ENCODE measurements at places on chromosomes 6 and 20.

GRCh38 chr6:35258858-35259193, 709 bp upstream of the ZNF76 start:
- no peak for DNase-seq

GRCh38 chr20:5602346-5602745, 147.9 kb upstream of the SHLD1 start:
- DNase-seq, result no peak

GRCh38 chr6:37602801-37603200, 94.9 kb downstream of the MDGA1 start:
- no peak for DNase-seq

DNA sequence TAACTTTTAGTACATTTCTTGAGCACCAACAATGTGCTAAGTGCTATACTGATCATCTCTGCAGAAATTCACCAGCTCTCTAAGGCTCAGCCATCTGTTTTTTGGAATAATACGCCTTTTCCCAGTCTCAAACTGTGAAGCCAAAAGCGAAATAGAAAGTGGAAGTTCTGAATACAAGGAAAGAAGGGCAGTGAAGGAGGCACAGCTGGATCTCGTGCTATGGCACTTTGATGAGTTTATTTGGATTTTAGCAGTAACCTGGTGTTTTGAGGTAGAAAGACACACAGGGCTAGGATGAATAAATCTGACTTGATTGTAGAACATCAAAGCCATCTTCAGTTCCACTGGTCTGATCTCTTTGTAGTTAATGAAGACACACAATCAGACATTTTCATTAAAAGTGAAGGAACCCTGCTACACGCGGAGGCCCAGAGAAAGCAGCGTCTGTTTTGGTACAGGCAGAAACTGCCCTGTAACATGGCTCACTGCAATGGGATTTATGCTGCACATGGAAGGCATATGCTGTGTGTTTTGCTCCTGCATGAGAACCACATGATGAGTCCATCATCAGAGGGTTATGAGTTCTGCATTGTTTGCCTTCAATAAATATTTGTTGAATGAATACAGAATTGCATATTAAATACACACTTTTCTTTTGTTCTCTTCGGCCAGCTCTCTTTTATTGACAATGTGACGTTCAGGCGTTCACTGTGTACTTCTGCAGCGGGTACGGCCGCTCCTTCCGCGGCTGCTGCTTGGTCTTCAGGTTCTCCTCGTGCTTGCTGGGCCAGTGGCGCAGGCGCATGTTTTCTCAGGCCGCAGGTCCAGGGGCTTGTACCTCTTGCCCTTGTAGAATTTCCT, 100.9 kb downstream of the PREP start:
- DNase-seq, result no peak

DNA sequence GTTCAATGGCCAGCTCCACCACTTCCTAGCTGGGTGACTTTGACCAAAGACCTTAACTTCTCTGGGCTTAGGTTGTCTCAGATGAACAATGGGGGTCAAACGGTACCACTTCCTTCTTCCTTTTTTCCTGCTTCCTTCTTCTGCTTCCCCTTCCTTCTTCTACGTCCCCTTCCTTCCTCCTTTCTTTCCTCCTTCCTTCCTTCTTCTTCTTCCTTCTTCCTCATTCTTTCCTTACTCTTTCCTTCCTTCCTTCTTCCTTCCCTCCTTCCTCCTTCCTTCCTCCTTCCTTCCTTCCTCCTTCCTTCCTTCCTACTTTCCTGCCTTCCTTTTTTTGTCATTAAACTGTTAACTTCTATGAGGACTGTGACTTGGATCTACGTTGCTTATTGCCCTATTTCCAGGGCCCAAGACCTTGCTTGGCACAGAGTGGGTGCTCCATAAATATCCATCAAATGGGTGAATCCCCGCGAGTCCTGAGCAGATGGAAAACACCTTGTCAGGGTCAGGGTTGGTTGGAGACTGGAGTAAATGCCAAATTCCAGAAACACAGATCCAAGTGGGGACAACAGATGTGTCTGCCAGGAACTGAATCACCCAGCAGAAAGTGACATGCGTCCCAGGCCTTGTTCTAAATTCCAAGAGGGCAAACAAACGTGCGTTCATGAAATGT, 243.3 kb downstream of the PREX1 start:
- DNase-seq, result no peak

DNA sequence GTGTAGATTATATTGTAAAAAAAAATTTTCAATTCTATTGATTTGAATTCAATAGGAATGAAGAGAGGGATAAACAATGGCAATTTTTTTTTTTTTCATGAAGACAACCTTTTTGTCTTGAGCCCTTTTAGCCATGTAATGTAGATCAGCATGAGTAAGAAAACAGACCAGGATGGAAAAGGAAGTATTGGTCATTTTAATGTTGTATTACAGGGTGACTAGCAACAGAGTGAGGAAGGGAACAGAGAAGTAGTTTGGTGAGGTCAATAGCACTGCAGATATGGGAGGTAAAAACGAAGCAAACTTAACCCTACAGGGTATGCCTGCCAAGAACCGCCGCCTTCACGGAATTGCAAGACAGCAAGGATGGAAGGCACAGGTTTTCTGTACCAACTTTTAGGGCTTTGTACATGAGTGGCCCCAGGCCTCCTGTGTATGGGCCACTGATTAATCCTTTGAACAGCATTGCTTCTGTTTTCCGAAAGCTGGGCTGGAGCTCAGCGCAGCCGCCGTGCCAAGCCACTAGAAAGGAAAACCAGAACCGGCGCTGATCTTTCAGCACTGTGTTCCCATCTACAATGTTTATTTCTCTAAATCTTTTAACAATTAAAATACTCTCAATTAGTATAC, 383.7 kb downstream of the CENPW start:
- DNase-seq, result no peak

DNA sequence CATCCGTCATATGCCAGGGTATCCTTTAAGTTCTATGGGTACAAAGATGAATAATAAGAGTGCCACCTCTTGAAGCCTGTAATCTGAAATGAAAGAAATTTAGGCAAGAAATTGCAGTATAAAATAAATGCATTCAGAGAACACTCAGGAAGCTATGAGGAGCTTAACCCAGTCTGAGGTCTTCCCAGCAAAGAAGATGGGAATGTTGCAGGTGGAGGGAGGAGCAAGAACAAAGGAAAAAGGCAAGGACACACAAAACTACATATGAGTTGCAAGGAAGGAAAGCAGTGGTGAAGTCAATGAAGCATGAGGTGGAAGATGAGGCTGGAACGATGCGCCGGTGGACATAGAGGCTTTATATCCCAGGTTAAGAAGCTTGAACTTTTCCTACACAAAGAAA, 67.0 kb upstream of the DST start:
- no peak for DNase-seq

DNA sequence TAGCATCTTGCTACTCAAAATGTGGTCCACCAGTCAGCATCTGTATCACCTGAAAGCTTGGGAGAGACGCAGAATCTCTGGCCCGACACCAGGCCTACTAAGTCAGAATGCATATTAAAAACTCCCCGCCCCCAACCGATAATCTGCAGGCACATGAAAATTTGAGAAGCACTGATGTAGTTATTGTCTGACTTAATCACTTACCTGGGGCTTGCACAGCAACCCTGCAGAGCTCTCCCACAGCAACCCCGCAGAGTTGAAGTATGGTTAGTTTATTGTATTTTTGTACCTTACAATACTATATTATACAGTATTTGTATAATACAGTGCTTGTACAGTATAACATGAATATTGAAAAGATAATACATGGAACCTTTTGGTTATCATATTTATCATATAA, 53.7 kb downstream of the KLHL31 start:
- no peak for DNase-seq

- no peak for DNase-seq
Measured at GRCh38 chr20:51513545-51513944, 29.0 kb downstream of the NFATC2 start.

- DNase-seq, result no peak
Measured at GRCh38 chr6:12962987-12963386, 246.4 kb downstream of the PHACTR1 start.

- DNase-seq, result no peak
Measured at GRCh38 chr6:158249340-158249836, 62.9 kb upstream of the TULP4 start.

DNA sequence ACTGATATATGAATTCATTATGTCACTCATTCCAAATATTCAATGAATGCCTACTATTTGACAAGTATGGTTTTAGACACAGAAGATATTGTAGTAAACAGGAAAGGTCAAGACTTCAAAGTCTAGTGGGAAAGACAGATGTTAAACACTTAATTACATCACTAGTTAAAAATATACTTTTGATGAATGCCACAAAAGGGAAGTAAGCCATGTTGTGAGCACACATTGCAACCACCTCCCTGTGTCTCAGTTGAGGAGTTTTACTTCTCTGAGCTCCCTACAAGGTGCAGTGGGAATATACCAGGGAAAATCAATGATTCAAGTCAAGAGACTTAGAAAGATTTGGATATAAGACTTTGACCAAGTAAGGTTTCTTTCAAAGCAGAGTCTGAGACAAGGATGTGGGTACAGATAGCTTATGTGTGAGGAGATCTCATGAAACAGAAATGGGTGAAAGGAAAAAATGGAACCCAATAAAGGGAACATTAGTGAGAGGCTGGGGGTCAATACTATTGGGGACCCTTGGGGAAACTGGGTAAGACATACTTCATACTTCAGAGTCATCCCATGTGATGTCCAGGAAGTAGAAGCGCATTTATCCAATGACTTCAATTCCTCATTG, 503.7 kb downstream of the KIF16B start:
- no peak for DNase-seq

GRCh38 chr6:157072128-157072527, 251.2 kb downstream of the TMEM242 start:
- no peak for DNase-seq

- DNase-seq, result no peak
Measured at GRCh38 chr6:137043710-137044365, 927 bp downstream of the IL20RA start.

DNA sequence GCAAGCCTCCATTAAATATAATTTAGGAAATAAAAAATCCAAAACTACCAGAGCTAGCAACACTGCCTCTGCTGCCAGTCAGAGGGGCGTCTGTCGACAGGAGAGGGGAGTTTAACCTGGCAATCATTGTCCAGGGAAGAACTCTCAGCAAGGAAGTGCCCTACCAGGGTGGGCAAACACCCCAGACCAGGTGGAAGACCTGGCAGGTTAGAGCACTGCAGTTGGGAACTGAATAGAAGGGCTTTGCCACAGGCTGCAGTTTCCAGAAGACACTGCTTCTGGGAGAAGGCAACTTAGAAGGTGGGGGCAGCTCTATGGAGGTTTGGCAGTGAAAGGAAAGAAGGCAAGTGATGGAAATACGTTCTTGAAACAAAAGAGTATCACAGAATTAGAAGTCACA, 11.5 kb downstream of the NAPB start:
- DNase-seq, result no peak

DNA sequence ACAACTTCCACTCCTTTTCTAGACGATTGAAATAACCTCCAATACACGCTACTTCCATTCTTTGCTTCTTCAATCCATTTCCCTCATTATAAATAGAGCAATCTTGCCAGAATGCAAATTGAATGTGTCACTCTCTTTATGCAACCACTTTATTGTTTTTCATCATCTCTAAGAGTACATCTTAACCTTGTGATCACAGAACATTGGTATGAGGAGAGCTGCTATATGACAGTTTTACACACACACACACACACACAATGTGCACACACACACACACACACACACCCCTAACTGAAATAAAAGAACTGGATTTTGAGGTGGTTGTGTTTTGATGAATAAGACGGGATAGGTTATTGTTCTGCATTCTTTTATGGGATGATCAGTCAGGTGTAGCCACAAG, 187.0 kb downstream of the HDGFL1 start:
- no peak for DNase-seq

DNA sequence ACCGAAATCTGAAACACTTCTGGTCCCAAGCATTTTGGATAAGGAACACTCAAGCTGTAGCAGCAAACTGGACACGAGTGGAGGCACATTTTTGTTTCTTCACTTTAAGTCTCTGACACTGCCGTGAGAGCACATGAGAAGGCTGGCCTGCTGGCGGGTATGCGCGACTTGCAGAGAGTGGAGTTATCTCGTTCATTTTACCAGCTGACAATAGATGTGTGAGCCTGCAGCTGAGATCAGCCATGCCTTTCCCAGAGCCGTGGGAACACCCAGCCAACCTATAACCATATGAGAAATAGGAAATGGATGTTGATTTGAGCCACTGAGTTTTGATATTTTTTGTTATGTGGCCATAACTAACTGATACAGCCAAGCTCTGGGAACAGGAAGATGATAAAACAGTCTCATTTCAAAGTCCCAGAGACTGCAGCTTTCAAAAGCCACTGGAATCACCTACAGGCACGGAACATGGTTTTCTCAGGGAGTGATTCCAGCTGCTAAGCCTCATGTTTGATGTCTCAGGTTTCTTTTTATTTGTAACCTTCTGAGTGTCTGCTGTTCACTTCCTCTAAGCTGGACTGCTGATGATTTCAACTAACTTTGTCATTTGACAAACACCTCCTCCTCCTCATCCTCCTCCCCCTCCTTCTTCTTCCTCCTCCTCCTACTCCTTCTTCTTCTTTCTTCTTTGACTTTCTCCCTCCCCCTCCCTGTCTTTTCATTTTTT, 28.6 kb upstream of the LAMP5 start:
- no peak for DNase-seq

DNA sequence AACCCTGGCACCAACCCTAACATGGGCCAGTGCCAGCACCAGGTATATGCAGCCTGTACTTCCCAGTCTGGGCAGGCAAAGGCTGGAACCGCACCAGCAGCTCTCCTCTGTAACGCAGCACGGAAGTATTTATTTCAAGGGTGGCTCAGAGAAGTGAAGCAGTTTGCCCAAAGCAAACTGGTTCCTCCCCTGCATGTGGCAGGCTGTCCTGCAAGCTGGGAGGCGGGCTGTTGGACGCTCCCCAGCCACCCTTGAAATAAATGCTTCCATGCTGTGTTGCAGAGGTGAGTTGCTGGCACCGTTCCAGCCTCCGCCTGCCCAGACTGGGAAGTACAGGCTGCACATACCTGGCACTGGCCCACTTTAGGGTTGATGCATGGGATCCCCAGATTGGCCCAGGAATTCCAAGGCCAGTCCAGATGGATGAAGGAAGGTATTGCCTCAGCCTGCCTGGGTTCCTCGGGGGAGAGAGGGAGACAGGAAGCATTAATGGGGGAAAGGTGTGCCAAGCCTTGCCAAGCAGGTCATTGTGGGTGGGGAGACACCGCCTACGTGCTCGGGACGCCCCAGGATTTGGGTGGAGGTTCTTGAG, 49.8 kb downstream of the PPARD start:
- DNase-seq, result no peak

DNA sequence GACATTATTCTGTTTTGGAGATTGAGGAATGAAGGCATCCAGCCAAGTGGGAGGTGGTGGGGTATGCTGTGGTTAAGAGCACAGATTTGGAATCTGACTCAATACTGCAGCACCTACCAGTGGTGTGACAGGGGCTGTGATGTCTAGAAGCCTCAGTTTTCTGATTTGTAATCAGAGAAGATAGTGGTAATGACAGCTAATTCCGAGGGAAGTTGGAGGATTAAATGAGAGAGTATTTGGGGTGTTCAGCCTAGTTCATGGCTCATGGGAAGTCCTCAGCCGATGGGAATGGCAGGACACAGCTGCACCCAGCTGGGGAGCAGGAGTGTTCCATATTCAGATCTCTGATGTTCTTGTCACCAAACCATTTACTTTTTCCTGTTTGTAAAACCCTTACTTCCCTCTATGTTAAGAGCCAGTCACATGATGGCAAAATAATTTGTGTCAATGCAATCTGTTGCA, 9.3 kb downstream of the SLC9A8 start:
- no peak for DNase-seq
